CD4-positive, alpha-beta T cell treated with Interleukin-1 beta for 1 hour (primary cell): ENCODE measurements at places on chromosomes 16 and 17.
A peak's percentile ranks its signal among the peaks of the same experiment; 100 is the strongest.

DNA sequence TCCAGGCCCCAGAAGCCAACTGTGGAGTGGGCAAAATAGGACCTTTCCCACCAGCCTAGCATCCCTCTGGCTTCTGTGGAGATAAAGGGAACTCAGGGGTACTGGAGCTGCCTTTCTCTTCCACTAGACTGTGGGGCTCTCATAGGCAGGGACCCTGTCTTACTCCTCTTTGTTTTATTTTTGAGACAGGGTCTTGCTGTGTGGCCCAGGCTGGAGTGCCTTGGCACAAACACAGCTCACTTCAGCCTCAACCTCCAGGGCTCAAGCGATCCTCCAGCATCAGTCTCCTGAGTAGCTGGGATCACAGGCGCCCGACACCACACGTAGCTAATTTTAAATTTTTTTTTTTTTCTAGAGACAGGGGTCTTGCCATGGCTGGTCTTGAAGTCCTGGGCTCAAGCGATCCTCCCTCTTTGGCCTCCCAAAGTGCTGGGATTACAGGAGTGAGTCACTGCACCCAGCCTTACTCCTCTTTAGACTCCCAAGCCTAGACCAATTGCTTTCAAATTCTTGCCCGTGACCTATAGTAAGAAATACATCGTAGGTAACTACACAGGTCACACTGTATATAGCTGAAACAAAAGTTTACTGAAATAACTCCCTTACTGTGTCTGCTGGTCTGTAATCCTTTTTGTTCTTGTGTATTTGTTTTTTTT, 2.6 kb downstream of the RAI1 start:
- DNase-seq = no peak

- DNase-seq = no peak
These were observed 178.0 kb downstream of the RPTOR start for GRCh38 chr17:80722661-80723060.

DNA sequence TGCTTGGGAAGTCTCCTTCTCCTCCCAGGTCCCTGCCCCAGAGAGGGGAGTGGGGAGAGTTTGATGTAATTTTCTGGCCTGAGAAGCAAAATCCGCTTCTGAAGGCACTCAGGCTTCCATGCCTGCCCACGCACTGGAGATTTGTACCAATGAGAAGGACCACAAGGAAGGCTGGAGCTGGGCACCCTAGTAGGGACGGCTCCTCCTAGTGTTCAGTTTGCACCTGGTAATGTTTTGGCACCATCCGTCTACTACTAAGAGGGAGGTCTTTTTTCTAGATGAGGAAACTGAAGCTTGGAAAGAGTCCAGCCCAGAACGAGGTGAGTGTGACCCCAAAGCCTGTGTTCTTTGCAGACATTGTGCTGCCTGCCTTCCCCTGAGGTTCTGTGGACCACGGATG, 83.6 kb upstream of the NLRP1 start:
- DNase-seq = no peak

DNA sequence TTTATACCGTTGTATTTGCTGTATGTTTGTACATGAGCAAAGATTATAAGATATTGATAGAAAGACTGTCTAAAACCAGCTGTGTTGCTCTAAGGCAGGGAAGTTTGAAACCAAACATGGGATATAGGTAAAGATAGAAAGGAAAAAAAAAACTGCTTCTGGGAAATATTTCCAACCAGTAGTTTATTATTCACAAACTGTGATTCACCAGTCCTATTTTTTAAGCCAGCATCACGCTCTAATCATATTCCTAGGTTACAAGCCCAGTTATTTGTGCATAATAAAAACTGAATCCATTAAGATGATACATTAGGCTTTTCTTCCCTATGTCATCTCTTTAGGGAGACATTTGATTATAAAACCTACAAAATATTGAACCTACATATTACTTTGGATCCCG, 4.0 kb downstream of the ERN1 start:
- no peak for DNase-seq

- DNase-seq = no peak
These were observed at the start of gene SCNN1G for GRCh38 chr16:23182679-23183542. SCNN1G (plus strand) TSS chr16:23182745; CDS start chr16:23186272, 3,527 bp downstream.

- no peak for DNase-seq
These were observed 80.0 kb downstream of the ATF7IP2 start for GRCh38 chr16:10465821-10466220.

DNA sequence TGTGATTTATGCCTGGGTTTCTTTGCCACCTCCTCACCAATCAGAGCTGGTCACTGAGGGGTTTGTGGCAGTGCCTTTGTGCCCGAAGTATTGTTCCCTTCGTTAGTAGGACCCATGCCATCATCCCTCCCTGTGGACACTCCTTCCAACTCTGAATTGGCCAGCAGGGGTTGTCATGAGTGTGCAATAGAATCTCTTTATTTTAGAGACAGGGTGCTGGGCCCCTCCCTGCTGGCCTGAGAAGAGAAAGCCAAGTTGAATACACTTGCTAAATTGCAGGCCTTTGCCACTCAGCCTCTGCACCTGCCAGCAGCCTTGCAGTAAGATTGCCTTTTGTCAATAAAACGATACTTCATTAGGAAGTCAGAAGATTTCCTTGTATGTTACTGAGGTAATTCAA, 40.7 kb upstream of the SLC12A3 start:
- no peak for DNase-seq

DNA sequence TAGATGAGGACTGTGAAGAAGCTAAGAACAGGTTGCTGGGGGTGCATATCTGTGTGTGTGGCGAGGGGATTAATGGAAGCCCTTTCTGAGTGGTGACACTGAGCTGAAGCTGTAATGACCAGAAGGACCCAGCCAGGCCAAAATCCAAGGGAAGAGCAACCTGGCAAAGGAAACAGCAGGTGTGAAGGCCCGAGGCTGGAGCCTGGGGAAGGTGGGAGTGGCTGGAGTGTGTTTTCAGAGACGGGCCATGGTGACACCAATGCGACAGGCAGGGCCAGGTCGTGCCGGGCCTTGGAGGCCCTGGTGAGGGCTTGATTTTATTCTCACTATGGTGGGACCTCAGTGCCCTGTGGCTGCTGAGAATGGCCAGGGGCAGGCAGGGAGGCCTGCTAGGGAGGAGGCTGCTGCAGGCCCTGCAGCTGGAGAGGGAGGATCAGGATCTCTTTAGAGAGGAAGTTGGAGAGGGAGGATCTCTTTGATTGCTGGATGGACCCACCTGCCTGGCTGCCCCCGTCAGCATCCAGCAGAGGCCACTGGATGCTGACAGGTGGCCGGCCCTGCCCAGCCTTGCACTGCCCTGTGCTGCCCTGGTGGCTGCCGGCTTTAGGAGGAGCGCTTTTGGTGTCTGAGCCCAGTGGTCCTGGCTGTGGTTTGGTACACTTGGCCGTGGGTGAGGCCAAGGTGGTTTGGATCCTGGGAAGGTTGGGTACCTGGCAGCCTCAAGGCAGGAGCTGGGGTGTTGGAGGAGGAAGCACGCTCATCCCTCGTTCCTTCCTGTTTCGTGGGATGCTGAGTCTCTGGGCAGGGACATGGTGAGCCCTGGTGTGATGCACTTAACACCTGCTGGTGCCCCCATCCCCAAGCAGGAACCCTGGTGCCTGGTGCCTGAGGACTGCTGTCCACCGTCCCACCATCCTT, 188.3 kb downstream of the SEC14L1 start:
- no peak for DNase-seq

GRCh38 chr17:65388911-65389310, 172.5 kb downstream of the AXIN2 start:
- no peak for DNase-seq

DNA sequence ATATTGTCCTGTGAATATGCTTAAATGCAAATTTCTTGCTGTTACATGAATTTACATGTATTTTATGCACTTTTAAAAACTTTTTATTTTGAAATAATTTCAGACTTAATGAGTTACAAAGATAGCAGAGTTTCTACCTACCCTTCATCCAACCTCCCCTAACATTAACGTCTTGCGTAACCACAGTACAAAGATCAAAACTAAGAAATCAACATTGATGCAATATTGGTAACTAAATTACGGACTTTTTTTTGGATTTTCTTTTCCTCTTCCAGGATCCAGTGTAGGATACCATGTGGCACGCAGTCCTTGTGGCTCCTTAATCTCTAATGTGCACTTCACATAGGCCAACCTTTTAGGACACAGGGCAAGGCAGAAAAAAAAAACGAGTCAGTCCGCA, 124.9 kb downstream of the ABCC12 start:
- DNase-seq = no peak

DNA sequence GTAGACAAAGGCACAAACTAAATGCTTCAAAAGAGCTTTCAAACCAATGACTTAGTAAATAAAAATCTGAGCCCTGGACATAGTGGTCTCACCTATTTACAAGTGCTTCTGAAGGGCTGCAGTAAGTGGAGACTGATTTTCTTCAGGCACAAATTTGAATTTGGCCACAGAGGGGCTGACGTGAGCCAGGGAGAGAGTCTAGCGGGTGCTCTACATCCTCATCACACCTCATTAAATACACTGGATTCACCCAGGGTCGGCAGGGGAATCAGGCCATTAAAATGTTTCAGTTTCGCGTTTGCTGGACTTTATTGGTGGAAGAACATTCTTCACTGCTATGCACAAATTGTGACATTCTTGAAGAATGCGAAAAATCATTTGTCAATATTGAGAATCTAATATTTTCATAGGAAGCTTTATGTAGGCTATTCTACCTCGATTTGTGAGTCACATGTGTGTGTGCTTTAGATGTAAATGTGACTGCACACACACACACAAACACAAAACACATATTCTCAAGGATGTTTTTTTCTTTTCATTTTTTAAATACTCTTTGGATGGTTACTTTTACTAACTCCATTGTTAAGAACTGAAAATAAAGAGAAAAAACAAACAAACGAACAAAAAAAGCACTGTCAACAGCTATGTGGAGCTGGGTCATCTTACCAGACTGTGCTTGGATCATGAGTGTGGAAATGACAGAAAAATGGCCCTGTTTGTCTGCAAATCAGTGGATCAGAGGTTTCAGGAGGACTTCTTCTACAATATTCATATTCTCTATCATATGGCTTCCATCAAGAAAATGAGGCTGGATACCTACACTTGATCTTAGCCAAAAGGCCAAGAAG, 58.9 kb downstream of the CDH11 start:
- no peak for DNase-seq

DNA sequence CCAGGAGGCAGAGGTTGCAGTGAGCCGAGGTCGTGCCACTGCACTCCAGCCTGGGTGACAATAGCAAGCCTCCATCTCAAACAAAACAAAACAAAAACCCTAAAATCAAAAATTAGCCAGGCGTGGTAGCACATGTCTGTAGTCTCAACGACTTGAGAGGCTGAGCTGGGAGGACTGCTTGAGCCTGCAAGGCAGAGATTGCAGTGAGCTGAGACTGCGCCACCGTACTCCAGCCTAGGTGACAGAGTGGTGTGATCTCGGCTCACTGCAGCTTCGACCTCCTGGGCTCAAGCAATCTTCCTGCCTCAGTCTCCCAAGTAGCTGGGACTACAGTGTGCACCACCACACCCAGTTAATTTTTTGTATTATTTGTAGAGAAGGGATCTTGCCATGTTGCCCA, 87.6 kb downstream of the MYH11 start:
- no peak for DNase-seq

GRCh38 chr16:48745541-48745940, 135.6 kb upstream of the N4BP1 start:
- no peak for DNase-seq

DNA sequence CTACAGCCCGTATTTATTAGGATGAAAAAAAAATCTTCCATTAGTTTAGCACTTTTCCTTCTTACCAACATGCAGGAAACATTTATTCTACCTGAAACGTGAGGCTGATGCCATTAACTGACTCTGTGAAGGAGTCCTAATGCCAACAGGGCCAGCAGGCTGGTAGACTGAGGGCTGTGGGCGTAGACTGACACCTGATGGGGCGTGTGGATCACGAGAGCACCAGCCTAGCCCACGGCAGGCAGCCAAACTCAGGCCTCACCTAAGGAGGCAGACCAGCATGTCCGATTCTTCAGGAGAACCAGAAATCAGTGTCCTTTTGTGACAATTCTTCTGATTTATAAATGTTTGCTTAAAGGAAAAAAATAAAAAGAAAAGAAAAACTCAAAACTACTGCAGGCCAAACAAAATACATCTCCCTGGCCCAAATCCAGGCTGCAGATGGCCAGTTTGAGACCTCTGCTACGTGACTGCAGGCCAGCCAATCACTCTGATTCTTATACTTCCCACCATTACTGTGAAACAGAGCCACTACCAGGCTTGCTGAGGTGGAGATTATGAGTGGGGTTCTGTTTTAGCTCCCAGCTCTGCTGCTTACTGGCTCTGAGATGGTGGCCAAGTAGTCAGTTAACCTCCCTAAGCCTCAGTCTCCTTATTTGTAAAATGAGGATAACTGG, 66.5 kb downstream of the GNAO1 start:
- DNase-seq = no peak

DNA sequence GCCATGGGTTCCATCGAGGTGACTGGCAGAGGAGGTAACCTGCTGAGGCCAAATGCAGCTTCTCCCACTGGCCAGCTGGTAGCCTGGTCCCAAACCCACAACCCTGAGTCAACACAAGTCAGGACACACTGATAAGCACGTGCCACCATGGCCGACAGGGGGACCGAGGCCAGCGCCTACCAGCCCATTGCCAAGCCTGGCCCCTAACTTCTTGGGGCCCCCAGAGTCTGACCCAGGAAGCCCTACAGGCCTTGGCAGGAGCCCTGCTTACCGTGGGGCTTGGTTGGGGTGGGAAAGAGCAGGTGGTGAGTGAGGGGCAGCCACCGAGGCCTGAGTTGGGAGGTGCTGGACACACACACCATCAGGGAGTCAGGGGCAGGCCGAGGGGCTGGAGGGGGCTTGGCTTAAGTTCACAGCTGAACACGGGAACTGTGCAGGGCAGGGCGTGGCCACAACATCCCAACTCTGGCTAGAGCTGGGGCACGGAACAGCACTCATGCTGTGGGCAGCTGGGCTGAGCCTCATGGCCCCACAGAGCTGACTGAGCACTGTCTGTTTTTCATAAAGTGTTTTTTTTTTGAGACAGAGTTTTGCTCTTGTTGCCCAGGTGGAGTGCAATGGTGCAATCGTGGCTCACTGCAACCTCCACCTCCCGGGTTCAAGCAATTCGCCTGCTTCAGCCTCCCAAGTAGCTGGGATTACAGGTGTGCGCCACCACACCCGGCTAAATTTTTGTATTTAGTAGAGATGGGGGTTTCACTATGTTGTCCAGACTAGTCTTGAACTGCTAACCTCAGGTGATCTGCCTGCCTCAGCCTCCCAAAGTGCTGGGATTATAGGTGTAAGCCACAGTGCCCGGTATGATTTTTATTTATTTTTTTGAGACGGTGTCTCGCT, 5.5 kb downstream of the MRPL28 start:
- no peak for DNase-seq

GRCh38 chr16:68074850-68075555, 10.2 kb upstream of the NFATC3 start:
- peak; percentile 81 for DNase-seq

- no peak for DNase-seq
These were observed 45.6 kb downstream of the ERN1 start for GRCh38 chr17:64084086-64084939.
